ENCODE measurements at places on chromosomes 11 and 22. TPM values are rescaled to one million over a fixed set of nuclear protein-coding genes. Genes with fewer than 3 reads are reported as not detected.
A peak's percentile ranks its signal among the peaks of the same experiment; 100 is the strongest.

GRCh38 chr22:46528121-46528610 is 9.3 kb downstream of the CELSR1 start:
- no peak for DNase-seq

DNA sequence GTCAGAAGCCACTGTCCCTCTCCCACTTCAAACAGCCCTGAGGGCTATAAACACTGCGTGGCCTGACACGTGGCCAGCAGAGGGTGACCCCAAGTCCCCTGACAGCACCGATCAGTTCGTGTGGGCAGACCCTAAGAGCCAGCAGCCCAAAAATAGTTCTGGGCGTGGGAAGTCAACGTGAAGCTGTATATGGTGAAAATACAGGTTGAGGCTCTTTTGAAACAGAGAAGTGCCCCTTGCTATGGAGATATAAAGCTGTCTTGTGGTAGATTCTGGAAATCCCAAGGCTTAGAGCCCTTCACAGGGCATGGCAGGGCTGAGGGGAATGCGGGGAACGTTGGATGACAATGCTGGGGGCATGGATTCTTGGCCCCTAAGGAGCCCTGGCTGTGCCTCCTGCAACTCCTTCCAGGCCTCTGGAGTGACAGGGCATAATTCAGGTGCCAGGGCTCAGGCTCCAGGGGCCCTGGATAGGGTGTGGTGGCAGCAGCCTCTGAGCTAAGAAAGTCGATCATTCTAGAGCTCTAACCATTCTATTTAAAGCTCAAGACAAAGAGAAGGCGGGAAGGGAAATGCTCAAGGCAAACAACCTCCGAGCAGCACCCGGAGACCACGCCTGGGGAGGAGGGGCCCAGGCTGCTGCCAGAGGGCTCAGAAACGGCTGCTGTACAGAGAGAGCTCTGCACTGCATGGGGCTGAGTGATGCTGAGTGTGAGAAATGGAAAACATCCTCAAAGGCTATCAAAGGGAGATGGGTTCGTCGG is 60.4 kb upstream of the CD5 start:
- peak; percentile 34 for DNase-seq

Gene CNTN5
- 14.5 TPM for polyA plus RNA-seq

DNA sequence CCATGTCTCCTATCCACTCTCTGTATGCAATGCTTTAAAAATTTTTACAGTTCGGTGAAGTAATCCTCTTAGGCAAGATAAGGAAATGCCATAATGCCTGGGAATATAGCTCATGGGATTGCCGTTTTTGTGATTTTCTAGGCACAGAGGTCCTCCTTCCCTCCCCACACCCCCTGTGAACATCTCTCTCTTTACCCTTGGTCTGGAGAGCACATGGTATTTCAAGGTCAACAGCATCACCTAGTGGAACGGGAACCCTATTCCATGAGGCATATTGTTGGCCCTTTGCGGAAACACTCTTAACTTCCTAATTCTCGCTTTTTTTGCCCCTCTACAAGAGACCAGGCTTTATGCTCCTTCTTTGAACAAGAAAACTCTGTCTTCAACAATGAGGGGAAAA is 8.8 kb downstream of the NXPE4 start:
- no peak for DNase-seq

Gene FSHB
- polyA plus RNA-seq, result not detected

DNA sequence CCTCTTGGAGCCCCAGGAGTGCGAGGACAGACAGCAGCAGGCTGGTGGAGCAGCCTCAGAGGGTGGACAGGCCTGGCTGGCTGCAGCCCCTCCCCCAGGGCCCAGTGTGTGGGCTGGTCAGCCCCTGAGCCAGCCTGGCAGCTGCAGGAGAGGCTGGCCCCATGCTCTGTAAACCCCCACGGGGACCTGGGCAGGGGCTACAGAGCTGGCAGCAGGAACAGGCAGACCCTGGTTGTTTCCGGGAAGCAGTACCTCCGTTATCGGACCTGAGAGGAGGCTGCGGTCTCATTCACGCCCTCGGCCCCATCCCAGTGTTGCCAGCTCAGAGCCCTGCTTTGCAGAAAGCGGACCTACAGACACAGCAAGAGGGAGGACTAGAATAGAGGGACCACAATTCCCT is 38.5 kb upstream of the COMT start:
- DNase-seq, result no peak

DNA sequence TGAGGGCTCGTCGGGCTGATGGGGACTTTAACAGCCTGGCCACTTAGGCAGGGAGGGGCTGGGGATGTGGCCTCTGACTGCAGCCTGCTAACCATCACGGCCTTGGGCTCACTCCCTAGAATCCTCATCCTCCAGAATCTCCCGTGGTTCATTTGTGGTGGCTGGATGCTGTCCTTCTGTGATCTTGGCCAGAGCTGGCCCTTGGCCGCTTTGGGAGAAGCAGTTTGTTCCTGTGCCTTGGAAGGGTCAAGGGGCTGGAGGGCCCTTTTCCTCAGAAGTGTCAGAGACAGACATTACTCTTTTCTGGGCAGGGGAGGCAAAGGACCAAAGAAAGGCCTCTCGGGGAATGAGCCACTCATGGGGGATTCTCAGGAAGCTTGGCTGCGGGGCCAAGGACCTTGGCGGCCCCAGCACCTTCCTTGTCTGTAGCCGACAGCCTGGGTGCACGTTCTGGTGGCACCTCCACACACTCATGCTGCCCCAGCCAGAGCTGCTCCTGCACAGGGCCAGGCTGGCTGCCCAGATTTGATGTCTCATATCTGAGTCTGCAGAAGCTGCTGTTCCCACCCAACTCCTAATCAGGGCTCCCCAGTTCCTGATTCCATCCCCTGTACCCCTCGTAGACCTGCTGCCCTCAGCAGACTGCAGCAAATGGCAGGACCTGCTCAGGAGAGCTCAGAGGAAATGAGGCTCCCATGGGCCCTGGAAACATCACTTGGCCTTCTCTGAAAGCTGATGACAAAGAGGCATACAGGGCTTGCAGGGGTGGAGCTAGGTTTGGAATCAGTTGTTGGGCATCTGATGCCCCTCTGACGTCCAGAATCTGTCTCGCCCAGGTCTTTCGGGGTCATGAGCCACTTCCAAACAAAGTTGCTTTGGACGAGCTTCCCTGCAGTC is 107.7 kb downstream of the CTTN start:
- no peak for DNase-seq

GRCh38 chr11:66287889-66288670 is 863 bp downstream of the YIF1A start:
- DNase-seq, result no peak

GRCh38 chr11:110293389-110293788 is 3.0 kb downstream of the RDX start:
- DNase-seq, result no peak

GRCh38 chr11:61007956-61008896 is 36.7 kb downstream of the CD6 start:
- no peak for DNase-seq

GRCh38 chr22:45692549-45692948 is 20.9 kb downstream of the ATXN10 start:
- DNase-seq, result no peak

DNA sequence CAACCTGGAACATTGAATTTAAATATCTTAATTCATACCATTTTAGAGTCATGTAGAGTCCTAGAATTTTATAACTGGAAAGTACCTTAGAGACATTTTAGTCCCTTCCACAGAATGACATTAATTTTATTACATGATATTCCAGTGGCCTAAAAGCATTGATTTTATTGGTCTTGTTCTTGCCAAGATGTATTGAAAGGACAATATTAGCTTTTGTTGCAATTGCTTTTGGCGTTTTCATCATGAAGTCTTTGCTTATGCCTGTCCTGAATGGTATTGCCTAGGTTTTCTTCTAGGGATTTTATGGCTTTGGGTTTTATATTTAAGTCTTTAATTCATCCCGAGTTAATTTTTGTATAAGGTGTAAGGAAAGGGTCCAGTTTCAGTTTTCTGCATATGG is 29.0 kb downstream of the OR51F1 start:
- DNase-seq, result no peak

DNA sequence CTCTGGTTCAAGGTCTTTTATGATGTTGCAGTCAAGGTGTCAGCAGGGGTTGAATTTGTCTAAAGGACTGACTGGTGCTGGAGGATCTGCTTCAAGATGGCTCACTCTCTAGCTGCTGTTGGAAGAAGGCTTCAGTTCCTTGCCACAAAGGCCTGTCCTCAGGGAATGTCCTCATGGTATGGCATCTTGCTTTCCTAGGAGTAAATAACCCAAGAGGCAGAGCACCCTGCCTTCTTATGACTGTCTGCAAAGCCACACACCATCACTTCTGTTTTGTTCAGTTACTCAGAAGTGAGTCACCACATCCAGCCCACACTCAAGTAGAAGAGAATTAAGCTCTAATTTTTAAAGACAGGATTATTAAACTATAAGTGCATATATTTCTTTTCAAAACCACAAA is 45.2 kb downstream of the PLAAT5 start:
- DNase-seq, result no peak

DNA sequence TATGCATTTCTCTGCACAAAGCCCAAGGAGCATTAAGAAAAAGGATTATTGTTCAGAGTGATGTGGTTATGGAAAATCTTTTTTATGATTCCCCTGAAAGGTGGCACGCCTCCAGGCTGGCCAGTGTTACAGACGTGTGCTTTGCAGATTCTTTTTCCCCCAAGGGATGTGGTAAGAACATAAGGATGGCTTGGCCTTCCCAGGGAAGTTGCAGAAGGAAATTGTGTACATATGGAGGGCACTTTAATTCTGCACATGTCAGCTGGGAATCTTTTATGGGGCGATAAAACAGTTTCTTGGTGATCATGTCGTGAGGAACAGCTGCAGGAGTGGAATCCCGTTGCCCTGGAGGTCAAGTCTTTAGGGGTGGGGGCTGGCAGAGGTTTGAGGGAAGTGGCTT is 9.7 kb downstream of the SMARCB1 start:
- DNase-seq, result no peak

Gene LRRC32
- polyA plus RNA-seq, result 61.4 TPM

- DNase-seq, result no peak
Measured at GRCh38 chr11:73152086-73152853, 10.2 kb upstream of the FCHSD2 start.

Gene CALCA
- 16.1 TPM for polyA plus RNA-seq

DNA sequence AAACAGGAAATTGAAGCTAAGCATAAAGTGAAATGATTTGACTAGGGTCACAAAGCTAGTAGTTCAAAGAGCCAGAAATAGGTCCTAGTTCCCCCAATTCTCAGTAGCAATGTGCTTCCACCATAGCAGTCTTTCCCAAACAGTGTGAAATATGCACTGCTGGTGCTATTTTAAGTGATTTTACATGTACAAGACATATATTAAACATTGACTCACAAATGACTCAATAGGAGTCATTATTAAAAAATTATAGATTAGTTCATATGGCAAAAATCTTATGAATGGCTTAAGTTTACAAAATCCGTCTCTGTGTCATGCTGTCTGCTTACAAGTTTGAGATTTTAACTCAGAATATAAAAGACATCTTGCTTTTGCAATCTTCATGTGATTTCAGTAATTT is 21.4 kb downstream of the KIF18A start:
- DNase-seq, result no peak

Gene SLC22A25
- not detected for polyA plus RNA-seq

DNA sequence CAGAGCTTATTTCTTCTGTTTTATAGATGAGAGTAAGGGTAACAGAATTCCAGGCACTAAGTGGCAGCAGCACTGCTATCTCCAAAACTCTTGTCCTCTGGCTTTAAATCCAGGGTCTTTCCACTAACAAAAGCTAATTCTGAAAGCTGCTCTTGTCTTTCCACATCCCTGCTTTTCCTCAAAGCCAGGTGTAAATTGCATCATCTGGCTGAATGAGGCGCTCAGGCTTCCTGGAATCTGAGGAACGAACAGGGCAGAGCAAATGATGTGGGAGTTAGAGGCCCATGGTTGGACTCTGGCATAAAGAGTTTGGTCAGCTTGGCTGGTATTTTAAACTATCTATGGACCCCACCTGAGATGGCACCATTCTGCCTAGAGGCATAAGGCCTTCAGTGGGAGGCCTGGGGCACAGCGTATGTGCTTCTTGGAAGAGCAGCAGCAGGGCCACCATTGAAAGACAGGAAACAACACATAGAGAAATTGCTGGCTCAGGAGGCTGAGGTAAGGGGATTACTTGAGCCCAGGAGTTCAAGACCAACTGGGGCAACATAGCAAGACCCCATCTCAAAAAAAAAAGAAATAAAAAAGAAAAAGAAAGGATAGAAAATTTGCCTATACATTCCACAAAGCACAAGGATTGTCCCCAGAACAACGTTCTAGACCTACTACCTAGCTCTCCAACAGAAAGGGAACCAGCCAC is 1.9 kb downstream of the KCNJ5 start:
- no peak for DNase-seq

- DNase-seq, result no peak
Measured at GRCh38 chr22:25990940-25991339, 178.3 kb upstream of the SEZ6L start.

GRCh38 chr22:49444781-49445180 is 382.9 kb downstream of the BRD1 start:
- DNase-seq, result no peak

Gene ENTHD1
- not detected for polyA plus RNA-seq

- no peak for DNase-seq
Measured at GRCh38 chr22:18110954-18111758, 547 bp downstream of the TUBA8 start.

Gene SNRPD3
- polyA plus RNA-seq, result 218 TPM

- DNase-seq, result no peak
Measured at GRCh38 chr11:78786086-78786485, 211.4 kb upstream of the NARS2 start.

Gene C11orf42
- 3.5 TPM for polyA plus RNA-seq

Gene ROBO4
- 24.8 TPM for polyA plus RNA-seq

GRCh38 chr11:21066030-21066429 is 396.6 kb downstream of the NELL1 start:
- DNase-seq, result no peak

DNA sequence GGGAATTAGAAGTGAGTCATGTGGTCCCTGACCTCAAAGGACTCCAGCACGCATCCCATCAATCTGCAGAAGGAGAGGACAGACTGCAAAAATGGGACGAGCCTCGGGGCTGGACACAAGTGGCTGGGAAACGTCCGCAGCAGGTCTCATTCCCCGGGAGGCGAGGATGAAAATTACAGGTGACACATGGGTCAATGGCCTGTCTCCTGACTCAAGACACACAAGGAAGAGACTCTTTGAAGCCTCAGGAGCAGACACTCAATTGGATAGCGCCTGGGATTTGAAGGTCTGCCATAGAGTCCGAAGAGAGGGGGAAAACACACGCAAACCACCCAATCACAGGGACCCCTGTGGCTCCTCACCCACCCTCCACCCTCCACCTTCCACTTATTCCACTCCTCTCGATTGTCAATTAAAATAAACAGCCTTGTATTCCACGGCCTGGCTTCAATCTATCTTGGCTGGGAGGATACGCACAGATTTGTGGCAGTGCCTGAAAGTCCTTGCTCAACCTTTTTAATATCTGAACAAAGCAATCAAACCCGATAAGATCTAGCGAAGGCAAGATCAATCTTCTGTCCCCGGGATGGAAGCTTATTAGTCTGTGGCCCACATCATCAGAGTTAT is 101.8 kb upstream of the CADM1 start:
- no peak for DNase-seq

- DNase-seq, result no peak
Measured at GRCh38 chr11:128732471-128733277, 38.8 kb downstream of the FLI1 start.

GRCh38 chr11:19753451-19754106 is 40.9 kb downstream of the NAV2 start:
- DNase-seq, result no peak

GRCh38 chr11:129280027-129280811 is 88.1 kb upstream of the ARHGAP32 start:
- no peak for DNase-seq

Gene TYMP
- polyA plus RNA-seq, result 2.2 TPM

Measured in renal pelvis (tissue), 12 donors.